ENCODE measurements at places on chromosomes 5 and 9.

DNA sequence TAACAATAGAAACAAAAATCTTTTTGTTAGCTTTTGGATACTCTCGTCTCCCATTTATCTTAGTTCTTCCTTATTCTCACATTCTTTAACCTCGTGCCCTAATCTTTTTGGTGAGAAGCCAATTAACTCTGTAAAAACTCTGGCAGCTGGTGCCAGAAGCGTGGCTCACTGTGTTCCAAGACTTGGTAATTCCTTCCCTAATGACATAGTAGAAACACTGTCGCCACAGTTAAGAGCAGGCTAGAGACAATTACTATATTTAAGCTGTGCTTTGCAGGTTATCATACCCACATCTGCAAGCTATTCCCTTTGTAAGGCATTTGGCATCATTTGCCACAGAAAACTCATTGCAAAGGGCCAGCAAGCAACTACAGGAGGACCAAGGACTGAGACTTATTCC is 160.9 kb upstream of the PIK3R1 start:
- DNase-seq: no peak

DNA sequence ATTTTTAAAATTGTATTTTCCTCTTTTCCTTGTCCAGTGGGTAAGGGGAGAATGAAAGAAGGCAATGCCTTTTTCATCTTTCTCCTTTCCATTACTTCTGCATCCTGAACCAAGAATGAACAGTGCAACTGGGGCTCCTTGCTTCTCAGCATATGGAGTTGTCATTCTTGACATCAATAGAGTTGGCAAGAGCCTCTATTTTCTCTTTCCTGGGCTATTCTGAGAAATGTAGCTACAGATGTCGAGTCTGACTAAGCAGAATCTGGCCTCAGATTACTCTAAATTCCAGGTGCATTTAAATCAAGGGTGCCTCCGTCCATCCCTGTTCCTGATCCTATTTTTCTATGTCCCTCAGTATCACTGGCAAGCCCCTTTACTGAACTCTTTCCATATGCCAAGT is 244.8 kb downstream of the GLIS3 start:
- no peak for DNase-seq

DNA sequence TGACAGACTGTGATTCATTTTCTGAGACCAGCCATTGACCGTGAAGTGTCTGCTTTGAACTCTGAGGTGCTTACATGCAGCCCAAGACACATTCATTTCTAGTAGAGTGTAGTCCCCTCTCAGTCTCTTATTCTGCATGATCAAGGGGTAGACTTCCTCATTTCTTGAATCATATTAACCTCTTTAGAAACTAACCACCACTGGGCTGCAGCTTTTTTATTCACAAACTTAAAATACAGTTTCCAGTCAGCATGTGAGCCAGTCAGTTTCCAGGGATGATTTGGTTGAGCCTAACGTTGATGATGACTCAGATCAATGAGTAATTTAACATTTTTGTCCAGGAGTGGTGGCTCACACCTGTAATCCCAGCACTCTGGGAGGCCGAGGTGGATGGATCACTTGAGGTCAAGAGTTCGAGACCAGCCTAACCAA is 59.2 kb downstream of the OTULIN start:
- no peak for DNase-seq

- DNase-seq: no peak
These were observed 586.7 kb upstream of the TUSC1 start for GRCh38 chr9:26264709-26265601.

GRCh38 chr9:37936376-37936775 is 32.4 kb upstream of the SLC25A51 start:
- no peak for DNase-seq

GRCh38 chr5:106860398-106861044 is 810.2 kb downstream of the EFNA5 start:
- DNase-seq: no peak

DNA sequence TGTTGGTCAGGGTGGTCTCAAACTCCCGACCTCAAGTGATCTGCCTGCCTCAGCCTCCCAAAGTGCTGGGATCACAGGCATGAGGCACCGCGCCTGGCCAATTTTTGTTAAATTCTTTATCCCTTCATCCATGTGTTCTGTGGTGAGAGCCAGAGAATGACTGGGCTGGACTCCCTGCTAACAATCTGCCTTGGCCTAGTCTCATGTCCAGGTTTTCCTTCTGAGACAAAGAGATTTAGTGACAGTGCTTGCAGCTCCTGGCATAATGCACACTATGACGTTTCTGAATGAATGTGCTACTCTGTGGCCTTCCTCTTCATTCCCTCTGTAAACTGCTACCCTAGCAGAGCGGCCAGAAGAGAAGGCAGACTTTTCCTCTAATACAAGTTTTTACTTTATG is 79.3 kb downstream of the FOXD1 start:
- no peak for DNase-seq

GRCh38 chr9:95140821-95141220 is 176.7 kb downstream of the FANCC start:
- DNase-seq: no peak

GRCh38 chr5:122703203-122703602 is 71.7 kb upstream of the SNX2 start:
- no peak for DNase-seq

GRCh38 chr5:179227580-179228311 is 117.5 kb downstream of the ADAMTS2 start:
- DNase-seq: peak; percentile 65

GRCh38 chr9:94855903-94856302 is 129.4 kb downstream of the AOPEP start:
- DNase-seq: no peak

DNA sequence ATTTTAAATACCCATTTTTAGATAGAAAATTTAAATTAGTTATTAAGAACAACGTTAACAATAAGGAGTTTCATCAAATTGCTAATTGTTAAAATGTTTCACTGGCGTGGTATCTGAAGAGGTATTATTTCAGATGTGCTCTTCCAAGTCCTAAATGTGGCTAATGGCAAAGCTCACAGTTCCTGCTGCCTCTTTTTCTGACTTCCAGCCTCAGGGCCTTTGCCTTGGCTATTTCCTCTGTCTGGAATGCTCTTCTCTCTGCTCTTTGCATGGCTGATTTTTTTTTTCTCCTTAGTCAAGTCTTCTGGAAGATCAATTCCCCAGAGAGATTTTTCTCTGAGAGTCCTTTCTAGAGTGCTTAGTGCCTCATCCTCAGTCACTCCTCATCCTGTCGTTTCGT is 9.6 kb upstream of the SSBP2 start:
- no peak for DNase-seq

GRCh38 chr9:95055851-95056551 is 261.5 kb downstream of the FANCC start:
- no peak for DNase-seq

GRCh38 chr9:38526591-38526990 is 93.8 kb downstream of the ANKRD18A start:
- DNase-seq: no peak

DNA sequence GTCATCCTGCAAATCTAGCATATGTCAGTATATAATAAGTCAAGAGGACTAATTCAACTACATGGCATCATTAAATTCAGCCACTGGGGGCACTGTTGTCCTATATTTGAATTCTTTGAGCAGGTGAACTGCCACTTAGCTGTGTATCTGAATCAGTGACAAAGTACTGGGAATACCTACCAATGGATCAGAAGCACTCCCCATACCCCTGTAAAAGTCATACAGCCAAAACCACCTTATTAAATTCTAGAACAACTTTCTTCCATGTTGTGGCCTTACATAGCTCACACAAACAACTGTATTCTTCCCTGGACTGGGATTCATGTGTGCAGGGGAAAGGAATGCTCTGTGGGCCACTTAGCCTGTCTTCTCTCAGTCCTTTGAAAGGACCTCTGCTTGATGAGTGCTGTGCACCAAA is 57.4 kb upstream of the PLPP6 start:
- DNase-seq: no peak

- no peak for DNase-seq
These were observed 1.2 kb upstream of the OMD start for GRCh38 chr9:92425474-92425873.

GRCh38 chr5:171855798-171856763 is 70.5 kb downstream of the SMIM23 start:
- DNase-seq: no peak

DNA sequence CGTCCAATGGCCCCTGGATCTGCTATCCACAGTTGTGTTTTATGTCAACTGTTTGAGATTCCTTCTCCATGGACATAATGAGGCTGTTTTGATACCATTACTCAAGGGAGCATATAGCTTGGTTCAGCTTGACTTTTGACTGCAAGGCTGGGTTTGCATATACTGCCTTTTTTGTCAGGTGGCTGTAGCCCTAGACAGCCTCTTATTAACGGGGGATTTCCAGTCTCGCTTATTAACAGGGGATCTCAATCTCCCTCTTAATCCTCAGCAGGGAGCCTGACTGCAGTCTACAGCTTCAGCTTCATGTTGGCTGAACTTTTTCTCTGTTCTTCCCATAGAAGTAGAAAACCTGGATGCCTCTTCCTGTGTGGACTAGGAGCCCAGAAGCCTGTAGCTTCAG is 73.7 kb upstream of the TNC start:
- no peak for DNase-seq

DNA sequence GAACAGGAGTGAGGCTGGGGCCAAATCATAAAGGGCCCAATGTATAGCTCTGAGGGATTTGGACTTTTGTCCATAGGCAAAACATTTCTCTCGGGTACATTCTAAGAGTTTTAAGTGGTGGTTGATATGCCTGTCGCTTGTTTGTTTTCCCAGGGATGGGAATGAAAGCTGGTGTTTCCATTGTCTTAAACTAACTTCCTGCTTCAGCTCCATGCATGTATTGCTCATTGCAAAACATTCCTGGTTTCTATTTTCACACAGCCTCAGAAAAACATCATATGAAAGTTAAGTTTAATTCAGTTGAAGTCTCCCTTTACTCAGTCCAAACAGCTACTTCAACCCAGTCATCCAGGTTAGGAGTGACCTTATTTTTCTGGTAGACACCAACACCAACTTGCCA is 235.0 kb downstream of the ACTL7B start:
- DNase-seq: no peak

- no peak for DNase-seq
These were observed 243.6 kb downstream of the FANCC start for GRCh38 chr9:95073918-95074317.

GRCh38 chr5:172769342-172769615 is 1.7 kb downstream of the DUSP1 start:
- DNase-seq: no peak

DNA sequence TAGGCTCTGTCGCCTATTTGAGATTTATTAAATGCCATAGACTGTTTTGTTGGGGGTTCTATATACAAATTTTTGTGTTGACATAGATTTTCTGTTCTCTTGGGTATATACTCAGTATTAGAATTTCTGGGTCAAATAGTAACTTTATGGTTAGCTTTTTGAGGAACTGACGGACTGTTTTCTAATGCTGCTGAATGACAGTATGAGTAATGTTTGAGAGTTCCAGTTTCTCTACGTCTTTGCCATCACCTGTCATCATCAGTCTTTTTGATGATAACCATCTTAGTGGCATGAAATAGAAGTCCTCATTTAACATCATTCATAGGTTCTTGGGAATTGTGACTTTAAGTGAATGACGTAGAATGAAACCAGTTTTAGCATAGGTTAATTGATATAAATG is 60.1 kb downstream of the CCDC171 start:
- no peak for DNase-seq

GRCh38 chr5:170497311-170498038 is 6.3 kb upstream of the KCNIP1 start:
- no peak for DNase-seq

Measured in coronary artery (tissue), 2 donors.